Activated CD8-positive, alpha-beta memory T cell treated with anti-CD3 and anti-CD28 coated beads, Interleukin-2, amount 50 U/mL, for 4 hours (primary cell): ENCODE measurements at places on chromosomes 2 and 18.

GRCh38 chr2:196166876-196167275 is 4.5 kb downstream of the STK17B start:
- DNase-seq, result no peak

- no peak for DNase-seq
These were observed 29.4 kb downstream of the YWHAQ start for GRCh38 chr2:9601397-9601796.

DNA sequence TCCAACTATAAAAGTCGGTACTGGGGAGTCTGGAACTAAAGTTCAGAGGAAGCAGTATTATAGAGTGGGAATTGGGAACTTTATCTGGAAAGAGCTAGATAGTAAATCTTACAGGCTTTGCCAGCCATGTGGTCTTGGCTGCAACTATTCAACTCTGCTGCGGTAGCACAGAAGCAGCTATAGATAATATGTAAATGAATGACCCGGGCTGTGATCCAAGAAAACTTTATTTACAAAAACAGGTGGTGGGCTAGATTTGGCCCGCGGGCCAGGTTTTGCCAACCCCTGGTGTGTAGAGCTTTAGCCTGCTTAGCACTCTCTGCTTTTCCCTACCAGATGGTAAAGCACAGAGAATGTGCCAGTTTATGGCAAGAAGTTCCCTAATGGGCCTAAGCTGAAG is 70.8 kb downstream of the TNP1 start:
- DNase-seq, result no peak

DNA sequence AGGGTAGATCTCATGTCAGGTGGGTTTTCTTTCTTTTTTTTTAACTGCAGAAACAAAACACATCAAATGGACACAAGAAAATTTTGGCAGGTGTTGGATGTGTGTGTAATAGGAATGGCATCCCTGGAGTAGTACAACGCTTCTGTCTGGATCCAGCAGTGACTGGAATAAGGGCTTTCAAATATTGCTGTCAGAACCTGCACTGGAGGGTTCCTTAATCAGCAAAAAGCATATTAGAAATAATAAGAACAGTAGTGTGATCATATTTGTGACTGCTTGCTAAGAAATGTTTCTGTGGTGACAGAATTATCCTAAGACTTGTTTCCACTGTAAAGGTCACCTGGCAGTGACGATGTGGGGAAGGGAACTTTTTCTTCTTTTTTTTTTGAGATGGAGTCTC is 30.8 kb downstream of the CREG2 start:
- DNase-seq, result no peak

GRCh38 chr18:2901423-2901985 is 54.7 kb downstream of the EMILIN2 start:
- DNase-seq, result no peak

DNA sequence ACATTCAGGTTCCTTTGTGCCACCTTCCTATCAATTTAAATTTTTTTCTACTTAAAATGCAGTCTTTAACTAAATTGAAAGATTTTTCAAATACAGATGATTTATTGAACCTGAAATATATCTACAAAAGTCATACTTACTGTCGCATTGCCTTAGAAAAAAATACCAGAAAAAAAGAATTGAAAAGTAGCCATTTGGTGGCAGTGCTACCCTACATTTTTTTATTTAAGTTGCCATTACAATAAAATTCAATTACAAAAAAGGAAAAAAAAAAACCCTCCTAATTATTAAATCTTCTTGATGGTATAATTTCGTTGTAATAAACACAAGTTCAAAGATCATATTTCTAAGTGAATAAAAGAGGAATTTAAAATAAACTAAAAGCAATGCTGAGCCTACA is 43.4 kb downstream of the DSC3 start:
- DNase-seq, result no peak

DNA sequence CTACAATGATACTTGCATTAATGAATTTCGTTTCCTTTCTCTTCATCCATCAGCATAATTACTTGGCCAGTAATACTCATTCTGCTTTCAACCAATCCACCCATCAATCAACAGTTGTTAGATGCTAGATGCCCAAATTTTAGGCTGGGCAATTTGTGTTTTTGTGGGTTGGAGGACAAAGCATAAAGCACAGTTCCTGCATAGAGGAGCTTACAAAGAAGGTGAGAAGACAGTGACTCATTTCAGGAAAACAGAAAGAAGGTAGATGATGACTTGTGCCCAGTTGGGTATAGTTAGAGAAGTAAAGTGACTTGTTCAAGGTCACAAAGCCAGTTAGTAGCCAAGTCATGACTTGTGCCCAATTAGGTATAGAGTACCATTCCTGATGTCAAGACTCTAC is 1186.8 kb upstream of the CELF4 start:
- DNase-seq, result no peak

- DNase-seq, result no peak
These were observed 73.8 kb downstream of the AQP4 start for GRCh38 chr18:26791676-26792075.

DNA sequence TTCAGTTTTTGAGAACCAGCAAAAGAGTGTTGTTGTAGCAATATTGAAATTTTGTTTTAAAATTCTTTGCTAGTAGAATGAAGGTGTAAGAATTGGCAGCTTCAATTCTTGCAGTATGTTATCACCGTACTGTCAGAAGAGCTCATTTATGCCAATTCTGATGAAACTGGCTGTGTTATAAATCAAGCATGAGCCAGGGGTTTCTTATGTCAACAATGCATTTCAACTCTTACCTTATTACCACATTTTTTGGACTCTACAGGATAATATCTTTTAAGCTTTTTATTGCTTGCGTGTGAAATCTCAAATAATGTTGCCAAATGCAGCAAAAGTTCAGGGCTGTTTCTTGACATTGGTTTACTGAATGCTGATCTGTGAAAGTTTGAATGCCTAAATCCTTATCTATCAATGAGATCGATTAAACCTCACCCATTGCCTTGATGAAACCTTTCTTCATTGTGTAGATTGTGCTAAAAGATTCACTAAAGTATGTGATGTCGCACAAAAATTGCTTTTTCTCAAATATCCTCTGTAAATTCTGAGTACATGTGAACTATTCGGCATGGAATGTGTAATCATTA is 1389.3 kb upstream of the ZEB2 start:
- DNase-seq, result no peak

DNA sequence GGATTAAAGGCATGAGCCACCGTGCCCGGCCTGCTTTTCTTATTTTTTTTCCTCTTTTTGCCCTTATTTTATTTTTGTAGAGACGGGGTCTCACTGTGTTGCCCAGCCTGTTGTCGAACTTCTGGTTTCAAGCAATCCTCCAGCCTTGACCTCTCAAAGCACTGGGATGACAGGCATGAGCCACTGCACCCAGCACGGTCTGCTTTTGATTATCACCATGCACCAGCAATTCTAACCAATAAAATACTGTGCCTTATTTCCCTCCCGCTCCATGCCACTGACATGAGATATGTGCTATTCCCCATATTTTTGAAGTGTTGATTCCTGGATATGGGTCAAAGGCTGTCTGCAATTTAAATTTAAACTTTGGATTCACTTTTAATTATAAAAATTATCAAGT is 42.9 kb downstream of the ACYP2 start:
- DNase-seq, result no peak

DNA sequence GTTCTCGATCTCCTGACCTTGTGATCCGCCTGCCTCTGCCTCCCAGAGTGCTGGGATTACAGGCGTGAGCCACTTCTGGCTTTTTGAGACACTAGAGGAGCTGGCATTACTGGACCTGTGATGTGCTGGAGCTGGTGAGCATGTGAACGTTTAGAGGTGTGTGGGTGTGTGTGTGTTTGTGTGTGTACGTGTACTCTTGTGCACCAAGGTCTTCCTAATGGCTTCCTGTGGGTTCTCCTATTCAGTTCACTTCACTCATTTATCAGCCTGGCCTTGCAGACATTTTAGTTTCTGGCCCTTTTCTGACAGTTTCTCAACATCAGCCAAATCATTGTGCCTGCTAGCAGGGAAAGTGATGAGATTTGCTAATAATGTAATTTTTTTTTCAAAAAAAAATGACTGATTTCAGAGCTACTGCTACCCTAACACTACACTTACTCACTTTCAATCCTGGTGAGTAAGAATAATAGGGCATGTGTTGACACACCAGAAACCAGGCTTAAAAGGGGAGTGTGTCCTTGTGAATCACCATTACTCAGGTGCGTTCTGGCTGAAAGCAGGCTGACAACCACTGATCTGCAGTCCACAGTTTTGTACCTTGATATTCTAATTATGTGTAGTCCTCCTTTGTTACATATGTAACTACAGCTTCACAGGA is 41.0 kb upstream of the ACTR3 start:
- DNase-seq, result no peak

DNA sequence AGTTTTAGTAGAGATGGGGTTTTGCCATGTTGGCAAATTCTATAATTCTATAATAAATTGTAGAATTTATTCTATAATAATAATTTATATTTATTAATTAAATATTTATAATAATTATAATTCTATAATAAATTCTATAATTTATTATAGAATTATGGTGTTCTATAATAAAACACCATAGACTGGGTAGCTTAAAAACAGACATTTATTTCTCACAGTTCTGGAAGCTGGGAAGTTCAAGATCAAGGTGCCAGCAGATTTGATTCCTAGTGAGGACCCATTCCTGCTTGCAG is 130.9 kb upstream of the PELI1 start:
- no peak for DNase-seq

GRCh38 chr2:215397632-215398341 is 38.1 kb downstream of the FN1 start:
- DNase-seq, result no peak

DNA sequence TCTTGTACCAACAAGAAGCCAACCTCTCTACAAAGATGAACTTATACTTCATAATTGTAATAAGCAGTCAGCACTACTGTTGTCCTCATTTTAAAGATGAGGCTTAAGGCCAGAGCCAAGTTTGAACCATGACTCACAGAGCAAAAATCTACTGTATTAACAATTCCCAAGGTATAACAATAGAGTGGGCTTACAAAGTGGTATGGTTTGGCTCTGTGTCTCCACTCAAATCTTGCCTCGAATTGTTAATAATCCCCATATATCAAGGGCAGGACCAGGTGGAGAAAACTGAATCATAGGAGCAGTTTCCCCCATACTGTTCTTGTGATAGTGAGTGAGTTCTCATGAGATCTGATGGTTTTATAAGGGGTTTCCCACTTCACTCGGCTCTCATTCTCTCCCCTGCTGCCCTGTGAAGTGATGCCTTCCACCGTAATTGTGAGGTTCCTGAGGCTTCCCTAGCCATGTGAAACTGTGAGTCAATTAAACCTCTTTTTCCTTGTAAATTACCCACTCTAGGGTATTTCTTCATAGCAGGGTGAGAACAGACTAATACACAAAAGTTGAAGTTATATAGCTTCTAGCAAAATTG is 19.5 kb downstream of the MRPL44 start:
- no peak for DNase-seq

GRCh38 chr2:162074928-162075688 is 1.1 kb upstream of the DPP4 start:
- no peak for DNase-seq

DNA sequence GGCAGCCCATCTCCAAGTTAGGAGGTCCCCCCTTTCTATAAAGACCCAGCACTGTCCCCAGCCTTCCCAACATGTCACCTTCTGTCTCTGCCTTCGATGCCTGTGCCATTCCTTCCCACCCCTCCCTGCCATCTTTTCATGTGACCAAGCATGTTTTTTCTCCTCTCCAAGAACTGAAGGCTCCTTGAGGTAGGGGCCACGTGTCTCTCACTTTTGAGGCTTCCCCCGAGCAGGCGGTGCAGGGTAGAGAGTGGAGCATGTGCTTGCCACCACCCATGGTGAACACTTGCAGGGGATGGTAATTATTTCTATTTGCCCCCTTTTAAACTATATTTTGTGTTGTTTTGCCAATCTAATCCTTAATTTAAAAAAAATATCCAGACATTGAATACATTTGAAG is 168.4 kb downstream of the ACKR3 start:
- DNase-seq, result no peak

DNA sequence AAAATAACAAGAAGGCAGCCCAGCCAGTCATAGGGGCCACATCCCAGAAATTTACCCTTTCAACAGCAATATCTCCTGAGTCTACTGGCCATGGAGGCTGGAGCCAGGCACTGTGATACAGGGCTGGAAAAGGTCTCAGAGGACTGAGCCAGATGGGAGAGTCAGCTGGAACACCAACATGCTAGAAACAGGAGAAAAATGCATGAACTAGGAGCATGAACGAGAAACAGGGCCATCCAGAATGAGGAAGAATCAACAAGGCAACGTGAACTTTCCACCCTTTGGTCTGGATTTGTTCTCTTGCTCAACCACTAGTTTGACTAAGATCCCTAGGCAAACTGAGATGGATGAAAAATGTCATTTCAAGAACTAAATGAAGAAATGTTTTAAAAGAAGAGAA is 13.1 kb downstream of the PID1 start:
- no peak for DNase-seq

GRCh38 chr18:3998698-3999333 is 456.3 kb downstream of the DLGAP1 start:
- DNase-seq, result no peak

- DNase-seq, result no peak
These were observed 990 bp downstream of the EPAS1 start for GRCh38 chr2:46298272-46298521.

DNA sequence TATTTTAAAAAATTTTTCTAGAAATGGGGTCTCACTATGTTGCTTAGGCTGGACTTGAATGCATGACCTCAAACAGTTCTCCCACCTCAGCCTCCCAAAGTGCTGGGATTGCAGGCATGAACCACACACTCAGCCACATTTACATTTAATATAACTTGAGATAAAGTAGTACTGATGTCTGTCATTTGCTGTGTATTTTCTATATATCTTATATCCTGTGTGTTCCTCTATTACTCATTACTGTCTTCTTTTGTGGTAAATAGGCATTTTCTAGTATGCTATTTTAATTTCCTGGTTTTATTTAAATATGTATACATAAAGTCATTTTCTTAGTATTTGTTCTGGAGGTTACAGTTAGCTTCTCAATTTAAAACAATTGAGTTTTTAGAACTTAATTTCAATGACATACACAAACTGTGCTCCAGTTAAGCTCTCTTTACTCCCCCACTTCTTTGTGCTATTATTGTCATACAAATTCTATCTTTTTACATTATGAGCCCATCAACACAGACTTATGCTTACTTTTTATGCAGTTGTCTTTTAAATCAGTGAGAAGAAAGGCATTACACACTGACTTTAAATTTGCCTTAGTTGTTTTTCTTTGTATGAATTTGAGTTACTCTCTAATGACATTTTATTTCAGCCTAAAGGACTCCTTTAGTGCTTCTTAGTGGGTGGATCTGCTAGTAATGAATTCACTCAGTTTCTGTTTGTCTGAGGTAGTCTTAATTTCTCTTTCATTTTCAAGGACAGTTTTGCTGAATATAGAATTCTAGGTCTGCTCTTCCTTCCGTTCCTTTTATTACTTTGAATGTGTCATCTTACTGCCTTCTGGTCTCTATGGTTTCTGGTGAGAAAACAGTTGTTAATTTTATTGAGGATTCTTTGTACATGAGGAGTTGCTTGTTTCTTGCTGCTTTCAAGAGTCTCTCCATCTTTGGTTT is 6.2 kb upstream of the INPP4A start:
- DNase-seq, result no peak

DNA sequence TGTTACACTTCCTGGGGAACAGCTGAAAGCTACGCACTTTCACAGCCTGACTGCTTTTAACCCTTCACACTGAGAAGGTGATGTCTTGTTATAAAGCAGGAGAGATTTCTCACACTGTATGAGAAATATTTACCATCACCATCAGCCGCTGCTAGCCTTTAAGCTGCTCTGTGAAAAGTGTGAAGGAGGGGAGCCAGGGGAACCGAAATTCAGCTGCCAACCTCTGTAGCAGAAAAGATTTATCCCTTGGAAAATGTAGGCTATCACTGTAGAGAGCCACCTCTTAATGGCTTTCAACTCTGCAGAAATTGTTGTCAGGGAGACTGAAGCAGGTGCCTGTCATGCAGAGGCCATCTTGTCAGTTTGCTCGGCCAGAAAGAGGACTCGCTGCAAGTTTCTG is 145.3 kb downstream of the SP3 start:
- no peak for DNase-seq
